ENCODE measurements at places on chromosomes 12 and 14.

GRCh38 chr12:86456241-86456640 lies 200.1 kb upstream of the MGAT4C start:
- no peak for DNase-seq

DNA sequence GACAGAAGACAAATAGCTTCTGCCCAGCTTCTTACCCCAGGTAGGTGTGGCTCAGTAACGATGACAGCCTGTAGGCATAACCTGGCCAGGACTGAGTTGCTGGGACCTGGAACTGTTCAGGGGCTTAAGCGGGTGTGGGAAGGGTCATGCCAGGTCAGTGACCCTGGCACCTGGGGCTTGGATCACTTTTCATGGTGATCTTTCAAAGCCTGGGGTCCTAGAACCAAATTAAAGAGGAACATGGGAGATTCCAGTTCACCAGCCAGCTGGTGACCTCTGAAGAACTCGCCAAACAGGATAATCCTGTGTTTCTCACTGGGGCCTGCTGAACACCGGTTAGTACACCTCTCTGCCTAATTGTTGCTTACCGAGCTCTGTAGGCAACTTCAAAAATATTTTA lies 102.6 kb upstream of the LMNTD1 start:
- no peak for DNase-seq

- DNase-seq, result peak; percentile 7
Measured at GRCh38 chr12:64320611-64321010, 69.9 kb downstream of the C12orf56 start.

DNA sequence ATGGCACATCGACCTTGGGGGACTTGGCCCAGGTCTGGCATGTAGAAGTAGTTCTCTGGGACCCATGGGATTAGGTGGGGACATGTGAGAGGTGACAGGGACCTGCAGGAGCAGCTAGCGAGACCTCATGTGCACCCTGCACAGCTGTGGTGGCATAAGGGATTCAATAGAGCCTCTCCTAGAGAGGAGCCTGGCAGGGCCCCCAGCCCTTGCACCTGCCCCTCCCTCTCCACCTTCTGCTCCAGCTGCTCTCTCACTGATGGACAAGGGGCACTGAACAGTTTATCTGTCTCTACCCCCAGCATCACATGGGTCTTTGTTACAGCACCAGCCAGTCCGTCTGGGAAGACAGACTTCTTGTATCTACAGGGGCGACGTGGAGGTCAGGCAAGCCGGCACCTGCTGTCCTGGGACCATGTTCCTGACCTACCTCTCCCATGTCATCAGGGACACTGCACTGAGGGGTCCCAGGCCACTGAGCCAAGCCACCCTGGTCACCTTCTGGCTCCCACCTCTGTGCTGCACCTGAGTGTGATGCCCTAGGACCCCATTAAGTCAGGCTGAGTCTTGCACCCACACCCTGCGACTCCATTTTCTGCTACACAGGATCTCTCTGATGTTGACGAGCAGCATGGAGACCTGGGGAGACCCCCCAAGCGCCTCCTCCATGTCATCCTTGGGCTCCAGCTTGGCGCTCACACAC lies 32.6 kb downstream of the DDX11 start:
- DNase-seq, result no peak

DNA sequence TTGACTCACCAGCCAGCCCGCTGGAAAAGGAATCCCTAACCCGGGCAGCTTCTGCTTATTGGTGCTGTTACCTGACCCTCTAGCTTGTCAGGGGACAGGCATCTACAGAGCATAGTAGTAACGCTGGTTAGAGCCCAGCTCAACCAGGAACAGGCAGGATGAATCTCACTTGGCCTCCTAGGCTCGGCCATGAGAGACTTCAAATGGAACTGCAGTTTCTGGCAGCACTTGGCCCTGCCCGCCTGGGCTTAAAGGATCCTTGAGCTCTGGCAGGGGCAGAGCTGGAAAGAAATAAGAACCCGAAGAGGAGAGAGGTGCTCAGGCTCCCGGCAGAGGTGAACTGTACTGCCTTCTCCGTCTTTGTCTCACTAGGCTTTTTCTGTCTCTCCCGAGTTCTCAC lies 2.3 kb upstream of the LHX5 start:
- DNase-seq, result no peak

Measured in smooth muscle cell of the brain vasculature (primary cell).